Activated naive CD8-positive, alpha-beta T cell treated with anti-CD3 and anti-CD28 coated beads for 36 hours (primary cell): ENCODE measurements at places on chromosomes 12 and 14.
A peak's percentile ranks its signal among the peaks of the same experiment; 100 is the strongest.

DNA sequence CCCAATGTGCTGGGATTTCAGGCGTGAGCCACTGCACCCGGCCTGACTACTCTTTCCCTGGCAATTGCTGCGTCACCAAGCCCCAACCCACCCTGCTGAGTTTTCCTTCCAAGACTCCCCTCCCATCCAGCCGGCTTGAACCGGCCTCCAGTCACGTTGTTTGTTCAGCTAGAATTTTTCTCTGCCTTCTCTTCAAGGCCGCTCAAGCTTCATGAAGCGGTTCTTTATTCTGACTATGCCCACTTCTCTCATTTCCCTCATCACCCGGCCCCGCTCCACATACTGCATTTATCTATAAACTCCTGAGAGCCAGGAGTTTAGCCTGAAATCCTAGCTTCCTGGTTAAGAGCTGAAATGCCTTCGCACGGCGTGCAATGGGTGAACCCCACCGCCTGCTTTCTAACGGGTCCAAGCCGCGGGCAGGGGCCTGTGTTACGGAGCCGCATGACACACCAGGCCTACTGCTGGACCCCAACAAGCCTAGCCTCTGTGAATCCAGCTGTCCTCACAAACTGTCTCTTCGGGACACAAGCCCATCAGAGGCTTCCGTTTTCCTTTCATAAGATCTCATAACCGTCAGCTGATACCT, 999 bp upstream of the DCAF4 start:
- no peak for DNase-seq

GRCh38 chr12:124336742-124337520, 42.0 kb downstream of the RFLNA start:
- DNase-seq = no peak

- DNase-seq = peak; percentile 64
Observed at GRCh38 chr14:102593061-102593824, 794 bp downstream of the RCOR1 start.

DNA sequence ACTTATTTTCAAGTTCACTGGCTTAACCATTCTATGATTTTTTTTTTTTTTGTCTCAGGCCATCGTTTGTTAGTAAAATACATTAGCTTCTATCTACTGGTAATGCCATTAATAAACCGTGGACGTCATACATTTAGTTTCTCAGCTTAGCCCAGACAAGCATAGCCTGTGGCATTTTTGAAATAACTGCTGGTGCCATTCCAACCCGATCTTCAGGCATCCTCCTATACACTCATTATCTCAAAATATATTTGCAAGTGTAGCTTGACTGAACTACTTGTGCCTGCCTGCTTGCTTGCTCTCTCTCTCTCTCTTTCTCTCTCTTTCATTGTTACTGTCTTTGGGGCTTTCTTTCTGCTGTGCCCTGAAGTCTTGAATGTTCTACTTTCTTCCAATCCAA, 12.7 kb upstream of the MBIP start:
- no peak for DNase-seq

DNA sequence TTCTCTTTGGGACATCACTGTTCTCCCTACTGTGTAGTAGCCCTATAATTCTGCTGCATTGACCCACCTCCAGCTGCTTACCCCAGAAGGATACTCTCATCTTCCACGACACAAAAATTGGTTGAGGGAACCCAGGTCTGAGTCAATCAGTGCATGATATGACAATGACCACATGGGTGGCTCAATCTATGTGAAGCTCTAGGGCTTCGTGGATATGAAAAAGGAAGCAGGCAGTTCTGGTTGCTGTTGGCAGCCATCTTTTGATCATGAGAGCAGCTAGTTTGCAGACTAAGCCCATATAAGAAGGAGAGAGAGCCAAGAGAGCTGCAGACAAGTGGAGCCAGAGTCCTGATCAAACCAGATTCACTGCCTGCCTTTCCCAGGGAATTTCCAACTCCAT, 57.9 kb downstream of the AVPR1A start:
- DNase-seq = no peak

DNA sequence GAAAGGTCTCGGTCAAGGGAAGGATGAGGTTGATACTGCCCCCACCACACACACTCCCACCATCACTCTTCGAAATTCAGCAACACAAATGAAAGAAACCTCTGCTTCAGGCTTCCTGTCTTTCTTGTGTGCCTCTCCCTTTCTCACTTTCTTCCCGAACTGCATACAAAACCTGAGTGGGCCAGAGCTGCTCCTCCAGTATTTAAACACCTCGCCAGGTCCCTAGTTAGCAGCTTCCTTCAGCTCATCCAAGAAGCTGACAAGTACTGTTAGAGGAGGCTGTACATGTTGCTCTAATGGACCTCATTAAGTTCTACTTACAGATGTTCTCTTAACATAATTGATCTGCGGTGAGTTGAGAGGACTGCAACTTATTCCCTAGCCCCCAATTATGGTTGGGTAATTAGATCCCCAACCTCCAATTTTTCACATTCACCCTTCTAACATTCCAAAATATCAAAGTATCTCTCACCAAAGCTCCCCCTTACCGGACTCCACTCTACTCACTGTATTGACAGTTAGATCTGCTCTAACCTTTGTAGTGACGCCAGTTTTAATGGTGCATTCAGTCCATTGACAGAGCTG, 4.1 kb upstream of the LMO3 start:
- DNase-seq = no peak

DNA sequence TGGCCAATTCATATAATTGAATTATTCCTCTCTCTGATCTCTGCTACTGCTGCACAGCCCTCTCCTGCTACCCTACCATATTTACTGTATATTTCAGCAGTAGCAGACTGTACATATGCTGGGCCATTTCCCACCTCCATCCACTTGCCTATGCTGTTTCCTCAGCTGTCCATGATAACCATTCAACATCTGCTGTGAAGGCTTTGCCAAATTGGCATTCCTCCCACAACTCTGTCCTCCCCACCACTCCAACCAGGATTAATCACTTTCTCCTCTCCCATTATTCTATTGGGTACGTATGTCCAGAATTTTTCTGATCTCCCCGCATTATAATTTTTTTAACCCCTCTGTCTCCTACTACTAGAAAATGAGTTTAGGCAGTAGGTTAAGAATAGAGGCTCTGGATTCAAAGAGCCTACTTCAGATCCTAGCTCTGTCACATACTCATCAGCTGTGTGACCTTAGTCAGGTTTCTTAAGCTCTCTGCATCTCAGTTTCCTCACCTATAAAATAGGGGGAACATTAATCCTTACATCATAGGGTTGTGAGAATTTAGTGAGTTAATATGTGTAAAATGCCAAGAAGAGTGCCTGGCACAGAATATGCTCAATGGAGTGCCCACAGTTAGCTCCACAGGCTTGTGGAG, 123.3 kb downstream of the KICS2 start:
- no peak for DNase-seq

GRCh38 chr12:95141310-95141709, 67.9 kb upstream of the NR2C1 start:
- no peak for DNase-seq

- no peak for DNase-seq
Observed at GRCh38 chr12:120668868-120669840, 17.8 kb upstream of the MLEC start.

- DNase-seq = no peak
Observed at GRCh38 chr12:67541625-67541991, 106.9 kb upstream of the DYRK2 start.

- DNase-seq = no peak
Observed at GRCh38 chr14:34665785-34666435, 36.0 kb upstream of the SNX6 start.

- no peak for DNase-seq
Observed at GRCh38 chr12:122503147-122503751, 2.5 kb upstream of the ZCCHC8 start.

GRCh38 chr14:42222924-42223471, 616.3 kb downstream of the LRFN5 start:
- no peak for DNase-seq
